Activated T-helper 2 cell treated with anti-CD3 and anti-CD28 coated beads, Interferon-gamma antibody, Interleukin-2, Interleukin-4, amounts not matched to agents 10 μg/mL and 5 μg/mL and 100 μg/mL, durations not matched to agents 14 hours and 24 hours and 36 hours (primary cell): ENCODE measurements at places on chromosomes 1 and 21.

GRCh38 chr1:106956721-106957120 is 99.8 kb upstream of the PRMT6 start:
- no peak for DNase-seq

GRCh38 chr1:226993814-226994585 is 53.9 kb downstream of the COQ8A start:
- no peak for DNase-seq

DNA sequence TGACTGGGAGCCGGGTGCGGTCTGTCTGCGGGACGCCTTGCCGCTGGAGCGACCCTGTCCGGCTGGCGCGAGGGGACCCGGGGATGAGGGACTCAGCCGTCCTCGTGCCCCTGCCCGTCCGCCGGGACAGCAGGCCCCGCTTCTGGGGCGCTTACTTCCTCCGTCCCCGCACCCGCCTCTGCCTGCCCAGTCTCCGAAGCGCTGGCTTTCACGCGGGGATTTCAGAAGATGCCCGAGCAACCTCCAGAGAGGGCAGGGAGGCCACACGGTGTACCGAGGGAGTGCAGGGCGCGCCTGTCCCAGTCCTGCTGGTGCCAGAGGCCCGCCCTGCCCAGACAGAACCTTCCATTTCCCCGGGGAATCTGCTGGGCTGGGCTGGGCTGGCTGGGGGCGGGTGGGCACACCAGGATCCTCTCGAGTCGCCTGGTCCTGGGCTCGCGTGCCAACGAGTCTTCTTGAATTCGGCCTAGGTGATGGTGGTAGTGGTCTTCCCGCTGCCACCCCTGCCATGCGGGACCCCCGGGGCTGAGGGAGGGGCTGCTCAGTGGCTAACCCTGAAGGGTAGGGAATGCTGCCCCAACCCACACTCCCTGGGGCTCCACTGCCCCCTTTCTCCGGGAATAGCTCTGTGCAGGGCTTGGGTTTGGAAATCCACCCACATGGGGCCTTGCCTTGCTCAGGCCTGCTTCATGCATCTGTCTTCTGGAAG is 2.5 kb upstream of the TRPM2 start:
- DNase-seq, result no peak

DNA sequence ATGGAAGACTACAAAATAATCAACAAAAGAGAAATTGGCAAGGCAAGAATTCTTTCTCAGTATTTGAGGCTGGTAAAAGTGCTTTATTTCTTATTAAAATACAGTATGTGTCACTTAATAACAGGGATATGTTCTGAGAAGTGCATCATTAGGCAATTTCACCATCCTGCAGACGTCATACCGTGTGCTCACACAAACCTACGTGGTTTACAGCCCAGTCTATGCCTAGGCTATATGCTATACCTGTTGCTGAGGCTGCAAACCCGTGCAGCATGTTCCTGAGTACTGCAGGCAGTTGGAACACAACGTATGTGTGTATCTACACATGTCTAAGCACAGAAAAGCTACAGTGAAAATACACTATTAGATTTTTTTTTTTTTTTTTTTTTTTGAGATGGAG is 2.7 kb upstream of the CCDC27 start:
- no peak for DNase-seq

DNA sequence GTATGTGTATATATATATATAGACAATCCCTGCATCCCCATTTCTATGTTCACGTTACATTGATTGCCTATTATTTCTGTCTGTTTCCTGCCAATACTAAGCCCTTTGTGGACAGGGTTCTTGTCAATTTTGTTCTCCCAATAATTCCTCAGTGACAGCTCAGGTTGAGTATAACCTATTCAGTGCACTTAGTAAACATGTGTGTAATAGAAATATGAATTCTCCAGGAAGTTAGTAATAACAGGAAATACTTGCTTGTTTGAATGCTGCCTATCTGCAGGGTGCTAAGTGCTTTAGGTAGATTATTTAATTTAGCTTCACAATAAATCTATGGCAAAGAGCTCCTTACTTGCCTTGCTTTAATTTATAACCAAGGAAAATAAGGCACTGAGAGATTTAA is 52.8 kb upstream of the PTGFR start:
- no peak for DNase-seq

GRCh38 chr1:160376525-160377131 is 9.8 kb downstream of the NHLH1 start:
- DNase-seq, result no peak

DNA sequence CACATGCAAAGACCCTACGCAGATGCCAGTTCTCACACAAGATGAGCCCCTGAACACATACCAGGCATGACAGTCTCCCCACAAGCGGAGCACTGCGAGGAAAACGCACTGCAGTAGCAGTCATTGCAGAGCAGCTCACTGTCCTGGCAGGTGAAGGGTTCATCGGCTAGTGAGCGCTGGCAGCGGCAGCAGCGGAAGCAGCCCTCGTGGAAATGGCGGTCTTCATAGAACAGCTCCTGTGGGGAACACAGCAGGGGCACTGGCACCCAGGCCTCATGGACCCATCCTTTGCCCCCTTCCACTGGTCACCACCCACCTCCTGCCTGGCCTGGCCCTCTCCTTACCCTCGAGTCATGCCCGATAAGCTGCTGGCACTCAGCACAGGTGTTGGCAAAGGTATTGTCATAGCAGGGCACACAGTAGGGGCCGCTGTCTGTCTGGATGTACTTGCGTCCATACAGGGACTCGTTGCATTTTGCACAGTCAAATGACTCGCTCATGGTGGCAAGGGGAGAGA is 6.3 kb downstream of the FHL3 start:
- DNase-seq, result no peak

- no peak for DNase-seq
Observed at GRCh38 chr1:64822621-64823020, 77.7 kb downstream of the RAVER2 start.

- no peak for DNase-seq
Observed at GRCh38 chr1:188706742-188707141, 1770.9 kb downstream of the BRINP3 start.

DNA sequence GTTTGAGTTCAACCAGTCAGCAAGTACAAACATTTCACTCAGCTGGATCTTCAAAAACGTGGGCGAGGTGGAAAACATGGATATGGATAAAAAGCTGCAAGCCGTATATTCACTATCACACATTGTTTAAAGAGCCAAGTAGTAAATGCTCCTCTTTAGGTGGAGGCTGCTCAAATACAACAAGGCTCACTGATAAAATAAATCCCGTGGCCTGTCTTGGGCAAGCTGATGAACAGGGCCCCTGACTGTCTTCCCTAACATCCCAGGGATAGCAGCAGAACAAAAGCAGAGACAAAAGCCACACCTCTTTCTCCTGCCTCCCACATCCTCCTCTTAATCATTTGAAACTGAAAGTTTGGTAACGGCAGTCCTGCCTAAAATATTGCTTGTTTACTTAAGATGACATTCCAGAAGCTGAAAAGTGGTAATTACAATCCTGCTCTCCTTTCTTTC is 357.7 kb downstream of the TTLL7 start:
- DNase-seq, result no peak

- DNase-seq, result peak; percentile 2
Observed at GRCh38 chr1:228000836-228001563, 5.8 kb upstream of the WNT3A start.

GRCh38 chr21:36627242-36627641 is 71.7 kb upstream of the SIM2 start:
- no peak for DNase-seq

- no peak for DNase-seq
Observed at GRCh38 chr1:34419663-34420136, 243.0 kb downstream of the C1orf94 start.

DNA sequence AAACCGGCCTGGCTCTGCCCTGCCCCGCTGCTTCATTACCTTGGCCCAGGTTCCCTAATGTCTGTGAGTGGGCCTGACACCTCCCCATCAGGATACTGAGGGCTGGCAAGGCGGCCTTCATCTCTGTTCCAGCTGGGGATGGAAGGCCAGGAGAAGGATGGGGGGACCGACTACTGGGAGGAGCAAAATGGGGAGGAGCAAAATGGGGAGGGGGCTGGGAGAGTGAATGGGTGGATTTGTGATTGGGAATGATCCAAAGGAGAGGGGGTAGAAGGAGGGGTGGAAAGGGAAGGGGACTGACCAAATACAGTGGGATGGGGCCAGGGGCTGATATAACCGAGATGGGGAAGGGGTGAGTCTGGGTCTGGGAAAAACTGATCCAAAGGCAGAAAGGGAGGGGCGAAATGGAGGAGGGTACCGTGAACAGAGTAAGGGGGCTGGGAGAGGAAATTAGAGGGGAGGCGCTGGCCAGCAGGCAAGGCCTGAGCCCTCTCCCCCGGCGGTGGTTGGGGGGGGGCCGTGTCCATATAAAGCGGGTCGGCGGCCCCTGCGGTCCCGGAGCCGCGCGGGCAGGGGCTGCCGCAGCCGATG is at the start of gene FOXE3:
Gene FOXE3, plus strand, starts transcription at position 558 of the 591 bp plus-strand sequence. Its CDS starts 31 bp downstream, at position 589.
- no peak for DNase-seq

GRCh38 chr1:178772952-178773351 is 47.9 kb downstream of the RALGPS2 start:
- no peak for DNase-seq

DNA sequence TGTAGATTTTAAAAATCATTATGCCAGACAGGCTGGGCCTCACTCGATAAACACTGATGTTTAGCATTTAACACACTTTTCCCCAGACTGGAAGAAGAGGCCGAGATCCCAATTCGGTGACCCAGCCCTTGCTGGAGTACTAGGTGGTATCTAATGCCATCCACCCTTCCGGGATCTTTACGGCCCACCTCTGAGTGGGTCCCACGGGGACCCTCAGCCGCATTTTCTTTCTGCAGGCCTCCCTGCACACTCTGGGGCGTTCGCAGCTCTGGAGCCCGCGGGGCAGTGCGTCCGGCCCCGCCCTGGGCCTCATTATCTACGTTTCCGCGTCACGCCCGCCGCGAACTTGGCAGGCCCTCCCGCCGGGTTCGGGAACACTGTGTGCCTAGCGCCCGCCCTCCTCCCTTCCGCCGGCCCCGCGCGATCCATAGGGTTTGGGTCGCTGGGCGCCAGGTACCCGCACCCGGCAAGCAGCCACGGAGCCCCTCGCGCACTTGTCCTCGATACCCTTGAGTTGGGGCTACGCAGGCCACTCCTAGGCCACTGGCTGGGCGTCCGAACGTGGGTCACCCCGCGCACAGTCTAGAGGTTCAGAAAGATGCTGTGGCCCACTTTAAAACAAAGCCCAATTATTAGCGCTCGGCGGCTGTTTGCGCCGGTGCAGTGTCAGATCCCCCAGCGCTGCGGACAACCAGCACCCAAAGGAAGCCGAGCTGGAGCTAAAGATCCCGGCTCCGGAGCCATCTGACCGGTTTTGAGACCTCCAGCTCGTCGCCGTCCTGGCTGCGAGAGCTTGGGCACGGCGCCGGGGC is 950 bp upstream of the EVA1C start:
- DNase-seq, result peak; percentile 52

GRCh38 chr1:51063121-51063520 is 38.9 kb upstream of the C1orf185 start:
- DNase-seq, result no peak
